ENCODE measurements at places on chromosomes 5 and 9.

DNA sequence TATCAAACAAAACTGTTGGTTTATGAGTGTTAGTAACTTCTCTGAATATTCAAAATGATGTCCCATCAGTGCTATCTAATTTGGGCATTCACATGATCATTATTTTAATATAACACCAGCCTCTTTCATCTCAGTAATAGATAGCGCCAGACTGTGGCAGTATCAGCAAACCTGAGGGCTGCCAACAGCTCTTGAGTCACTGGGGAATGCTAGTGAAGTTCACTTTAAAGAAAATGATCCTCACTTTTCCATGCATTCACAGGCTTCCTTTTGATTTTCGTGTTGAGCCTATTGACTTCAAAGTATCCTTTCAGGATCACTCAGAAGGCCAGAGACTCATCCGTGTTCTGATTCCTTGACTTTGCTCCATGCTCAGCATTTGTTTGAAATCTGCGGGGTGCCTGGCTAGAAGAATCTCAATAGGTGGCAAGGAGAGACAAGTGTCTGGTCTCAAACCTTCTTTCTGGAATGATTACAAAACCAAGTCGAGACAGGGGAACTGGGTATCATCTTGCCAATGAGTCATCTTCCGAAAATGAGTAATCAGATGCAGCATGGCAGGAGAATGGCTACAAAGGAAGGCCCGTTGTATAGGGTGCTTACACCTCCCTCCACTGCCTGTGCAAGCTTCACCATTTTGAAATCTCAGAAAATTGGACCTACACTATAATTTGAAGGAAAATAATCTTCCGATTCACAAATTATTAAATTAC, 509.1 kb downstream of the RASEF start:
- no peak for DNase-seq

DNA sequence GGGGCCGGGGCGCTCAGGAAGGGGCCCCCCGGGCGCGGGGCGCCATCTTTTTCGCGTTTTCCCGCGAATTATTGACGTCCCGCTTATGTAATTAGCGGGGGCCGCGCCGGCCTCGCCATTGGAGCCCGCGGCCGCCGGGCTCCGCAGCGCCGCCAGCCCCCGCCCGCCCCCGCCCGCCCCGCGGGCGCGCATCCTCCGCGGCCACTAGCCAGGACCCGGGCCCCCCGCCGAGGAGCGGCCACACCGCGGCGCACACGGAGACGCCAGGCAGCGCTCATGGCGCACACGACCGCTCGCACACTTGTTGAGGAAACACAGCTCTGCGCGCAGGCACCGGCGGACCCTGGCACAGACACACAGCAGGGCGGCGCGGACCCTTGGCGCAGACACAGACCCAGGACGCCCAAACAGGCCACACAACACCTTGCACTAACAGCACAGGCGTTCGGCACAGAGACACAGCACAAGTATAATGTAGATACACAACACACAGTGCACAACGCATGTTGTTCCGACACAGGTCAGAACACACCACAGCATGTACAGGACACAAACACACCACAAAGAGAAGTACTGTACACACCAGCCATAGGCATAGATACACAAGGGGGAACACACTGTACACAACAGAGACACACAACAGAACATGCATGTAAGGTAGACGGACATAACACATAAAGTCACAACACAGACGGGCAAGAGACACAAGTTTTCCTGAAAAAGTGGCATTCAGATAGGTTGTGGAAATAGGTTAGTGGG, 467 bp upstream of the PHF19 start:
- DNase-seq = no peak

DNA sequence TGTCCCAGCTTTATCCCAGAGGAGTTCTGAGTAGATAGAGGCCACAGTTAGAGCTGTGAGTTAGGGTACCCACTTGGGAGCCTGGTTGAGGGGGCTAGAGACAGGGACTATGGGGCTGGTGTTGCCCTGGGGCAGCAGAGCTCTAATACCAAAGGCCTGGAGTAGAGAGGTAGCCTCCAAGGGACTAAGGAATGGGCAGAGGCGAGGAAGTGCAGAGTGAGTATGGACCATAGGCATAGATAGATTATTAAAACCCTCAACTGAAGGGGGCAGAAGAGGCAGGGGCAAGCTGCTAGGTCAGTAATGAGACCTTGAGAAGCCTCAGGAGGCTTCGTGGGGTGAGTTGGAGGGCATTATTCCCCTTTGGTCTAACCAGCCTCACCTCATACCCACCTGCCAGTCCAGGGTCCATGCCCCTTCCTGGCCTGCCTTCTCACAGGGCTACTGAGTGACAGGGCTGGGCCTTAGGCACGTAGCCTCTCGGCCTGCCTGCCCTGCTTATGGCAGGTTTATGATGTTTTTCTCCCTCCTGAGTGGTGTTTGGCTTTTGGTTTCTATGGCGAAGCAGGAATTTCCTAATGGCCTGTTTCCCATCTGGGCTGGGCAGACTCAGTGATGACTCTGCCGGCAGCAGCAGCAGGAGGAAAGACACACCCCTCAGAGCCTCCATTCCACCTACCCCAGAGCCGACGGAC, 8.0 kb downstream of the PDLIM4 start:
- DNase-seq = peak; percentile 89

DNA sequence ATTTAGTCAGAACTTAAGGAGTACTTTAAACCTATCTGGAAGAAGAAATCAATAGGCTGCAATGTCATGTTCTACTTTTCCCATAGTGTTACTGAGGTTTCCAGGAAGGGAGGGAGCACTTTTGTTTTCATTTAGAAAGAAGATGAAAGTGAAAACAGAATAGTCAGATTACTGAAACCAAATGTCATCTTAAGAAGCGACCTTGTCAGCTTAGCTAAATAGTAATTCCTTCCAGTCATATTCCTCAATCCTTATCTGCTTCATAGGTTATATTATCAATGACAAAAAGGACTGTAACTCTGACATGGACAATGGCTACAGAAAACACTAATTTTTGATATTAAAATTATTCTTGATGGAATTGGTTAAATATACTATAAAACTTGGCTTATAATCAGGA, 27.7 kb downstream of the SAR1B start:
- no peak for DNase-seq

DNA sequence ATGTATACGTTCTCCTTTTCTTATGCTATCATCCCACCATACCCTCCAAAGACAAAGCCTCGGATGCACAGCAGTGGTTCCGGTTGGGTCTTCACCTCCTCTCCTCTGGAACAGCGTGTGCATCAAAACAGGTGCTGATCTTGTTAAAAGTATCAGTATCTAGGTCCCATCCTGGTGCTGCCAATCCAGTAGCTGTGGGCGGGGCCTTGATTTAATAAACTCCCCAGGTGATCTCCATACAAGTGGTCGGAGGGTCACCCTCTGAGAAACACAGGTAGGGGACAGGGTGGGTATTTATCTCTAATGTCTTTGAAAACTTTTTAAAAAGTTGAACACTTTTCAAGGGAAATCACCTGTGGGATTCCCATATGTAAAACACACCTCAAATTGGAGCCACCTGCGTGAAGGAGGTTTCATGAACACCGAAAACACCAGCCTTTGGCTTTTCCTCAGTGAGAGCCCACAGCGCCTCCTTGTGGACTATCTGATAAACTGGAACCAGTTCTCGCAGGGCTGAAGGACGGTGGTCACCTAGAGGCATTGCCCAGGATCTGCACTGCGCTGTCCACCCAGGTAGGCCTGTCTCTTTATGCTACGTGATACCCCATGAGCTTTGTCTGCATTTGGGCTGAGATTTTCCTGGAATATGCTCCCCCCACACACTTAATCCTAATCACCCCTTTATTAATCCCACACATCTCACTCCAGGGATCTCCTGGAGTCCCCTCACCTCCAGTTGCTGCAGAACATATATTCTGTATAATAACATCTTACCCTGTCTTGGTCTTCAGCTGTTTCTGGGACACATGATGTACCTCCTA, 80.5 kb upstream of the EPB41L4B start:
- no peak for DNase-seq

DNA sequence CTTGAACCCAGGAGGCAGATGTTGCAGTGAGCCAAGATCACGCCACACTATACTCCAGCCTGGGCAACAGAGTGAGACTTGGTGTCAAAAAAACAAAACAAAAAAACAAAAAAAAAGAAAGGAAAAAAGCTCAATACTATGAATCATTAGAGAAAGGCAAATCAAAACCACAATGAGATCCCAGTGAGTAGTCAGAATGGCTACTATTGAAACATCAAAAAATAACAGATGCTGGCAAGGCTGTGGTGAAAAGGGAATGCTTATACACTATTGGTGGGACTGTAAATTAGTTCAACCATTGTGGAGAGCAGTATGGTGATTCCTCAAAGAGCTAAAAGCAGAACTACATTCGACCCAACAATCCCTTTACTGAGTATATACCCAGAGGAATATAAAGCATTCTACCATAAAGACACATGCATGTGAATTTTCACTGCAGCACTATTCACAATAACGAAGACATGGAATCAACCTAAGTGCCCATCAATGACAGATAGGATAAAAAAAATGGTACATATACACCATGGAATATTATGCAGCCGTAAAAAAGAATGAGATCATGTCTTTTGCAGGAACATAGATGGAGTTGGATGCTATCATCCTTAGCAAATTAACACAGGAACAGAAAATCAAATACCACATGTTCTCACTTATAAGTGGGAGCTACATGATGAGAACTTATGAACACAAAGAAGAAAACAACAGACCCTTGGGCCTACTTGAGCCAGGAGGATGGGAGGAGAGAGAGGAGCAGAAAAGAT, 81.9 kb upstream of the ARRDC3 start:
- DNase-seq = no peak

GRCh38 chr5:10601246-10602030, 37.6 kb downstream of the ANKRD33B start:
- peak; percentile 94 for DNase-seq

DNA sequence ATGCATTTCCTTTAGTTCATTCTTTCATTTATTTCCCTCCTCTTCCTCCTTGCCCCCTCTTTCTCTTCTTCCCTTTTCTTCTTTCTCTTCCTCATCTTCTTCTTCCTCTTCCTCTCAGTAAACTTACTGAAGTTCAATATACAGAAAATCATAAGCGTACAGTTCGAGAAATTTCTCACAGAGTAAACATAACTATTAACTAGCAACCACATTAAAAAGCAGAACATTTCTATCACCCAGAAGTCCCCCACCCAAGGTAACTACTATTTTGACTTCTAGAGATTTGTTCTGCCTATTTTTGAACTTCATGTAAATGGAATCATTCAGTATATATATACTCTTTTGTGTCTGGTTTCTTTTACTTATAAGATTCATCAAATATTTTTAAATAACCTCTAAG, 48.2 kb downstream of the TNFAIP8 start:
- DNase-seq = no peak

- peak; percentile 89 for DNase-seq
Observed at GRCh38 chr5:420632-421286, 22.2 kb upstream of the EXOC3 start.

DNA sequence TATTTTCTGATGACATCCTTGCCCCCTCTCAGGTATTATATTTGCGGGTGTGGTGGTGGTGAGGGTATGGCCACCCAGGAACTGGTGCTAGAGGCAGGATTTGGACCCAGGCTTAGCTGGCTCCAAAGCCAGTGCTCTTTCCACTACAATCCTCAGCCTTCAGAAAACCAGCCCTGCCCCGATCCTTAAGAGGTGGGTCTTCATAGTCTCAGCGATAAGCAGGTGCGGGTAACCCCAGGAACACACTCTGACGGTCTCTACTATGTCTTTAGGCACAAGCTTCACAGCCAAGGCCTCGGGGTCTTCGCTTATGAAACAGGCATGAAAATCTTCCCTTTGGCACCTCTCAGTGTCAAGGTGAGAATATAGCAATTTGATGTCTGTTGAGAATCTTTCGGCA, 169.3 kb downstream of the FGF18 start:
- no peak for DNase-seq

- DNase-seq = no peak
Observed at GRCh38 chr5:172550096-172550765, 90.8 kb upstream of the NEURL1B start.

DNA sequence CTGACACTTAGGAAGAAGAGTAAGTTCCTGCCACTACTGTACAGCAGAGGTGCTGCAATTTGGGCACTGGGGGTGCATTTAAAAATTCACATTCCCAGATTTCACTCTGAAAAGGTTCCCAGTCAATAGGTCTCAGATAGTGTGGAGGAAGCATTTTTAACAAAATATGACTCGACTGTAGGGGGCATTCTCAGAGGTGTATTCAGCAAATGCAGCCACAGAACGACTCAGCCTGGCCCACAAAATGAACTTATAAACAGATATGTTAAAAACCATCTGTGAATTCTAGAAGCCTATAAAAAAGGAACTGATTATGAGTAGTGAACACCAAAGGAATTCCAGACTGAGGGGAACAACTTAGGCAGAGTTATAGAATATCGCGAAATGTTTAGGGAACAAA, 31.1 kb downstream of the MLLT3 start:
- no peak for DNase-seq

DNA sequence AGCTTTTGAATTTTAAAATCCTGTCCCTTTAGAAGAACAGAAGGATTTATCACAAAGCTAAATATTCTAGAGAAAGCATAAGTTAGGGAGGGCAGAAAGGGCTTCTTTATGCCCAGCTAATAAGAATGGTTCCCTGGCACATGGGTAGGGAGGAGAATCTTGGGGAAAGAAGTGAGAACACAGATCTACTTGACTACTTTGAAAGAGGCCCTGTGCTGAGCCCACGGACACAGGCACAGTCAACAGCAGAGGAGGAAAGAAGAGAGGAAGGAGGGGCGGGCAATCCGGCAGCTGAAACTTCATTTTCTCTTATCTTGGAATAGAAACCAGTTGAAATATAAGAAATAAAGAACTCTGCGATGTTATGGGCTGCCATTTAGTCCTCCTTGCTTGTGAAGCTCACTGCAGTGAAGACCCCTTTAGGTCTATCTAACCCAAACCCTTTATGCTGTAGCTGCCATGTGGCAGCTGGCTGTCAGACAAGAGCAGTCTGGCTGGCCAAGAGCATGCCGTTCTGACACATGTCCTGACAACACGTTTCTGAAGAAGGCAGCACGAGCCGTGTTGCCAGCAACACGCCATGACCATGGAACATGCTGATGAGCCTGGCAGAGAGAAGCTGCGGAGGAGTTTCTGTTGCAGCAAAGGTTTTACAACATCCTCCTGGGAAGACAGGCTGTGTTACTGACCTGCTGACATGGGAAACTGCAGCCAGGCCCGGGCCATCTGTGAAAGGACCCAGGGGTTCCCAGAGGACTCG, 34.2 kb downstream of the ABLIM3 start:
- no peak for DNase-seq

GRCh38 chr5:171418982-171419687, at the start of gene FGF18:
FGF18 (plus strand) TSS chr5:171419647; CDS start chr5:171420200, 553 bp downstream.
- peak; percentile 90 for DNase-seq

- no peak for DNase-seq
Observed at GRCh38 chr9:87590996-87591395, 93.3 kb downstream of the DAPK1 start.

DNA sequence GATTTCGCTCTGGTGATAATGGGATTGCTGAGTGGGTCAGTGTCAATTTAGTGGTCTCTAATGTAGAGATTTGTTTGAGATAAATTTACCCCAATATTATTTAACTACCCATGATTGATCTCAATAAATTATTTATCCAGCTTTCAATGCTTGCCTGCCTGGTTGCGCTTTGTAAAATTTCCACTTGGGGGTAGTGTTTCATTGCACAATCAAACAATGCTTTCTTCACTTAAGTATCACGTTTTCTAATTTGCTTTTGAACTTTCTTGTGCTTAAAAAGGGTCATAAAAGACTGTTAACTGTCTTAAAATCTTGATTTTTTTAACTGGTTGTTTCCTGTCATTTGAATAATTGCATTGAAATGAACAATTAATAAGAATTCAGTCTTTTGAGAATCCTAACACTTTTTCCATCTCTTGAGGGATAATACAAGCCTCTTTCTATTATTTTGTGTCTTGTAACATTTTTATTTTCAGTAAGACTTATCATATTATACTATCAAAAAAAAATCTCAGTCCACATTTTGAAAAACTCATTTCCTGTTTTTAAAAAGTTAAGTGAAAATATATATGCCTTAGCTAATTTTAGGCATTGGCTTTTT, 18.7 kb downstream of the HSD17B4 start:
- no peak for DNase-seq

Measured in mesenteric fat pad (tissue), 1 donor.